ENCODE measurements at places on chromosomes 11 and 22.
A peak's percentile ranks its signal among the peaks of the same experiment; 100 is the strongest.

- peak; percentile 78 for DNase-seq
Measured at GRCh38 chr11:65420979-65421793, 1.4 kb upstream of the NEAT1 start.

- DNase-seq, result peak; percentile 33
Measured at GRCh38 chr22:44383652-44384562, 71.2 kb upstream of the SHISAL1 start.

DNA sequence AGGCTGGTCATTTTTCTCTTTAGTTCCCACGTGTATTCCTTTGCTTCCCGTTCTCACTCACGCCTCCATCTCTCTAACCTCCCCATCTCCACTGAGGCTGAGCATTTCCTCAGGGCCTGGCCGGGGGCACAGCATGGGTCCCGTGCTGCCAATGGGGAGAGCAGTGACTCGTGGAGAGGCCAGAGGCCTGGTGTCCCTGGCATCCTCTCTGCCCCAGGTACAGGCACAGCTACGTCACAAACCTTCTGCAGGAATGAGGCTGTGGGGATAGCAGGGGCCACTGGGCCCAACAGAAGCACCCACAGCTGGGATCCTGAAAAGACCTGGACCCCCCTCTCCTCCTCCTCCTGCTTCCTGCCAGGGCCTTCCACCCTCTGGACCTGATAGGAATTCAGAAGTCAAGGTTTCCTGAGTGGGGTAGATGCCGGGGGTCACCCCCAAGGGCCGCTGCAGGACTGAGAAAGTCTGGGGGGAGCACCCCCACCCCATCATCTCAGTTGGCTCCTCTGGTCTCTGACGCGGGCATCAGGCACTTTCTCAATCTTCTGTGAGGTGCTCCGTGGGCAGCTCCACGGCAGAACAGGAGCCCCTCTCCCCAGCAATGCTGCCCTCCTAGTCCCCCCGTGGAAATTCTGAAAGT, 11.8 kb downstream of the PNPLA5 start:
- DNase-seq, result no peak

DNA sequence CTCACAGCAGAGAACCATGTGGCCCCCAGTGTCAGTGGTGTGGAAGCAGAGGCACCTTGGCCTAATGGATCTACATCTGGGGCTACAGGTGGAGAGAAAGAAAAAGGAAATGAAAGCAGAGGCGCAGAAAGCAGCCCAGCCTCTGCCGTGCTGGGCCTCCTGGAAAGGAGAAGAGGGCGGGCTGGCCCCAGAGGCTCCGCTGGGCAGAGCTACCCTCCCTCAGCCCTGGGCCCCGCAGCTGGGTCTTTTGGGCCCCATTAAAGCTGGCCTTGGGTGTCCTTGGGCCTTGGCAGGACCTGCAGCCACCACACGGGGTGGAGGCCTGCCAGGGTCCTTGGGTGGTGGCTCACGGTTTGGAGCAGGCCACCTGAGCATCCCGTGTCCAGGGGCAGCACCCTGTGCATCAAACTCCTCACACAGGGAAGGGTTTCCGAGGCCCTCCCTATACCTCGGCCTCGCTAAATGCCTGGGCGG, 31.6 kb upstream of the GAL start:
- no peak for DNase-seq

DNA sequence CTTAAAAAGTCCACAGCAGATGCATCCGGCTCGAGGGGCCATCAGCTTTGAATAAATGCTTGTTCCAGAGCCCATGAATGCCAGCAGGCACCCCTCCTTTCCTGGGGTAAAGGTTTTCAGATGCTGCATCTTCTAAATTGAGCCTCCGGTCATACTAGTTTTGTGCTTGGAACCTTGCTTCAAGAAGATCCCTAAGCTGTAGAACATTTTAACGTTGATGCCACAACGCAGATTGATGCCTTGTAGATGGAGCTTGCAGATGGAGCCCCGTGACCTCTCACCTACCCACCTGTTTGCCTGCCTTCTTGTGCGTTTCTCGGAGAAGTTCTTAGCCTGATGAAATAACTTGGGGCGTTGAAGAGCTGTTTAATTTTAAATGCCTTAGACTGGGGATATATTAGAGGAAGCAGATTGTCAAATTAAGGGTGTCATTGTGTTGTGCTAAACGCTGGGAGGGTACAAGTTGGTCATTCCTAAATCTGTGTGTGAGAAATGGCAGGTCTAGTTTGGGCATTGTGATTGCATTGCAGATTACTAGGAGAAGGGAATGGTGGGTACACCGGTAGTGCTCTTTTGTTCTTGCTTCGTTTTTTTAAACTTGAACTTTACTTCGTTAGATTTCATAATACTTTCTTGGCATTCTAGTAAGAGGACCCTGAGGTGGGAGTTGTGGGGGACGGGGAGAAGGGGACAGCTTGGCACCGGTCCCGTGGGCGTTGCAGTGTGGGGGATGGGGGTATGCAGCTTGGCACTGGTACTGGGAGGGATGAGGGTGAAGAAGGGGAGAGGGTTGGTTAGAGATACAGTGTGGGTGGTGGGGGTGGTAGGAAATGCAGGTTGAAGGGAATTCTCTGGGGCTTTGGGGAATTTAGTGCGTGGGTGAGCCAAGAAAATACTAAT, 1.9 kb downstream of the NEAT1 start:
- DNase-seq, result no peak

DNA sequence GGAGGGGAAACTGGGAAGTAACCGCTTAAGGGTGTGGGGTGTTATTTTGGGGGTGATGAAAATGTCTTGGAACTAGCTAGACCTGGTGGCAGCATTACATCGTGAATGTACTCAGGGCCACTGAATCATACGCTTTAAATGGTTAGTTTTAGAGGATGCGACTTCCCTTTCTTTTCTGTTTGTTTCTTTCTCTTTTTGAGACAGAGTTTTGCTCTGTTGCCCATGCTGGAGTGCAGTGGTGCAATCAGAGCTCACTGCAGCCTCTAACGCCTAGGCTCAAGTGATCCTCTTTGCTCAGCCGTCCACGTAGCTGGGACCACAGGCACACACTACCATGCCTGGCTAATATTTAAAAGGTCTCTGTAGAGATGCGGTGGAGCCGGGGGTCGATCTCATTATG, 5.6 kb upstream of the MIAT start:
- DNase-seq, result no peak

DNA sequence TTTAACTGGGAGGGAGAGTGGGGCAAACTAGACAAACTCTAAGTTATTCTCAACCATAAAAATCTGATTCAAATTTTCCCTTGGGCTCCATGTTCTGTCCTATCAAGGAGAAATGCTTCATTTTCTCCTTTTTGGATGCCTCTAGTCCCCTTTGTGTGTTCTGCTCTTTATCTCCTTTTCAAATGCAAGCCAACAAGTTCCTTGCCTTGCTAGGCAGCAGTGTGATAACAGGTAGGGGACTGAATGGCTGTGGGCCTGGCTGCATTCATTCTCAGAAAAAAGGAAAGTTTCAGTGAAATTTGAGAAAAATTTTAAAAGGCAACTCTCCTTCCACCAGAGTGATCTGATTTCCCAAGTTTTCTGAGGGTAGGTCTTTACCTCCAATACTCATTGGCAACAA, 26.9 kb upstream of the MMP8 start:
- no peak for DNase-seq

DNA sequence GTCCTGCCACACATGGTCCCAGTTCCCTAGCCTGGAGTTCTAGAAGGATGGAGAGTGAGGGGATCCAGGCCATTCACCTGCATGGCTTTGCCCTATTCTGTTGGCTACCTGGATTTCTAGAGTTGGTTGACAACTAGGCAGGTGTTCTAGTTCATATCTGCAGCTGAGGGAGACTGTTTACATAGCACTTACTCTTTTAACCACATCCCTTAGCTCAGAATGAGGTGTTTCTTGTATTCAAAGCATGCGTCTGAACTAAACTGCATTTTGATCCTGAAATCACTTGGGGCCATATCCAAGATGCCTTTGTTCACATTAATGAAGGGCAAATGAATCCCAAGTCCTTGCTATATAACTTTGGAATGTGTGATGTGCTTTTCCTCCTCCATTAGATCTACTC, 60.9 kb downstream of the SYT13 start:
- DNase-seq, result no peak

DNA sequence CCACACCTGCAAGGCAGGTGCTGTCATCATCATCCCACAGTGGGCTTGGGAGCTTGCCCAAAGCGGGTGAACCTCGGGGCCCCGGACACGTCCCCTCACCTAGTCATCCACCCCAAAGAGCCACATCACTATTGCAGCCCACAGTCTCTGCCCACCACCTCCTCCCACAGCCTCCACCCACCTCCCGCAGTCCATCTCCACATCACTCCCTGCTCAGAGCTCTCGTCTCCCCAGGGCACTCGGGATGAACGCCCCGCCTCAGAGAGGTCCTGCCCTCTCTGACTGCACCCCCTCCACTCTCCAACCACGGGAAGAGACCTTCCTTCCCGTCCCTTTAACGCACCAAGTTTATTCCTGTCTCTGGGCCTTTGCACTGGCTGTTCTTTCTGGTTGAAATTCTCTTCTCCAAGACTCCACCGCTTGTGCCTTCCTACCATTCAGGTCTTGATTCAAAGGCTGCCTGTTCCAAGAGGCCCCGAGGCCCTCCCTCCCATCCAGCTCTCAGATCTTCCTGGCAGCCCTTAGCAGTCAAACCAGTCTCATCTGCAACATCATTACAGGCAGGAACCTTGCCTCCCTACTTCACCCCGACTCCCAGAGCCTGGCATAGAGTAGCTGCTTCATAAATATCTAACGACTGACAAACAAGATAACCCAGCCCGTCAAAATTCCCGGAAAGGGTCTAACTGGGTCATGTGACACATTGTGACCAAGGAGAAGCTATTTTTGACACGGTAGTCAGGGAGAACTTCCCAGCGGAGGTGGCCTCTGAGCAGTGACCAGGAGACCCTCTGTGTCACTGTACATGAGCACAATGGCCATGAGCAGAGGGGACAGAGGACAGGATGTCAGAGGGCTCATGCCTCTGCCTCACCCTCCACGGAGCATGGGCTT, 11.1 kb downstream of the KCNJ4 start:
- no peak for DNase-seq

- DNase-seq, result no peak
Measured at GRCh38 chr11:105790840-105791239, 181.0 kb downstream of the GRIA4 start.

DNA sequence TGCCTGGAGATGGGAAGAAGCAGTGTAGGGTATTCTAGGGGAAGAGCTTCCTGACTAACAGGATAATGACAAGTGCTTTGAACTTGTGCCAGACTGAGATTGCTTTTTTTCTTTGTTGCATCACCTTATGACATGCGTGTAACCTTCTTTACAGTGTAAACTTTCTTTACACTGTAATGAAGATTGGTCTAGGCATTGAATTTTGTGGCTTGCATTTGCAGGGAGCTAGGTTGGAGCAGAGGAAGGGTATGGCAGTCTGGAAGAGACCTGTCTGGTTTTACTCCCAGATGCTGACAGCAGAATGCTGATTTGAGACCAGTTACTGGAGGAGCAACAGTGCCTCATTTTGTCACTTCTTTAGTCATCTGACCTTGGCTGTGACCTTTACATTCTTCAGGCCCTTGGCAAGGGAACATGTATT, 5.6 kb downstream of the DDB2 start:
- no peak for DNase-seq

DNA sequence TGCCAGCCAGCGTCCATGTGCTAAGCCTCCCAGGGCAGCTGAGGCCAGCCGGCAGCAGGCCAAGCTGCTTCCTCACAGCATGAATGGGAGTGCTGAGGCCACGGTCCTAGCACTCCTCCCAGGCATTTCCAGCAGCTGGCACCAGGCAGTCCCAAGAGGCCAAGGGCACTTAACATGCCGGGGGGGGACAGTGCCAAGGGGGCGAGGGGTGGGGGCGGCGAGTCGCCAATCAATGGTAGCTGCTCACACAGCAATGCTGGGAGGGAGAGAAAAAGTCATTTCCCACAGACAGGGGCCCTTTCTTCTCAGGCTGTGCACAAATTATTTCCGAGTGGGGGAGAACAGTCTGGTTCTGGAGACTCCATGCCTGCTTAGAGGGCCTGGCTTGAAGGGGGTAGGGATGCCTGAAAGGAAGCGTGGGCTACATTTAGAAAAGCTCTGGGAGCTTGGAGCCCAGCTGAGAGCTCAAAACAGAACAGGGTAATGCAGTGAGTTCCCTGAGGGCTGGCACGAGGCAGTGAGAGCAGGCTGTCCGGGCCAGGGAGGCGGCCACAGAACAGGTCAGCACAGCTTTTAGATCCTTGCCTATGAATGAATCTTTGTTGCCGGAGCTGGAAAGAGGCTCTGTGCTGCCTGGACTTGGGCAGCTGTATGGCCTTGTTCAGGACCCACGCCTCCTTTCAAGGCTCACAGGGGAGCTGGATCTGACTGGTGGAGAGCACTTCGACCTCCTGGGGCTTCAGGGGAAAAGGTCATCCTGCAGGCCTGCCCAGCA, 14.4 kb upstream of the TBC1D10A start:
- peak; percentile 94 for DNase-seq

DNA sequence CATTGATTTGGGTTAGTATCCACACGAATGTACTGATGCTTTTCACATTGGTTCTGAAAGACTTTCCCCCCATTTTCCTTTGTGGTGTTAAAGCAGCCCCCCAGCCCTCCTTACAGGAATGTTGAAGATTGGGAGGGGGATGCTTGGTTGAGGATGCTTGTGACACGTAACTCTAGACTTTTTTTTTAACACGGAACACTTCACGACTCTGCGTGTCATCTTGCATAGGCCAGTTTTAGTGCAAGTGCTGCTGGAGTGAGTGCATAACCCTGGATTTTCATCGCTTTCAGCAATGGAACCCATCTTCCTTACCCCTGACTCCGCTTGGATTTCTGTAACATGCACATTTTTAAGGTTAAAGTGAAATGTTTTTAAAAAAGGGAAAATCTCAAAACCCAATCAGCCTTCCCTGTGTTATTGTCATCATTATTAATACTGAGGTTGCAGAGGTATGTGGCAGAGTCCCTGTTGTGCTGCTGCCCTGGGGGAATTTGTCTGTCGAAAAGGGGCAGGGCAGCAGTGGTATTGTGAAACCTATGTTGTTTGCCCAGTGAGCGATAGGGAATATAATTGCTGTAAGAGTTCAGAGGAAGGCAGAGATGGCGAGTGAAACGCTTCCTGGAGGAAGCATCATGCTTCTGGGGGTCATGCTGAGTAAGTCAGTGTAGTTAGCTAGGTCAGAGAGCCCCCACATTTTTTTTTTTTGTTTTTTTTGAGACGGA, 12.1 kb downstream of the CECR2 start:
- DNase-seq, result no peak

- no peak for DNase-seq
Measured at GRCh38 chr22:19132153-19132552, 1.0 kb downstream of the TSSK2 start.

GRCh38 chr22:32849501-32849900, 48.0 kb downstream of the TIMP3 start:
- DNase-seq, result no peak

DNA sequence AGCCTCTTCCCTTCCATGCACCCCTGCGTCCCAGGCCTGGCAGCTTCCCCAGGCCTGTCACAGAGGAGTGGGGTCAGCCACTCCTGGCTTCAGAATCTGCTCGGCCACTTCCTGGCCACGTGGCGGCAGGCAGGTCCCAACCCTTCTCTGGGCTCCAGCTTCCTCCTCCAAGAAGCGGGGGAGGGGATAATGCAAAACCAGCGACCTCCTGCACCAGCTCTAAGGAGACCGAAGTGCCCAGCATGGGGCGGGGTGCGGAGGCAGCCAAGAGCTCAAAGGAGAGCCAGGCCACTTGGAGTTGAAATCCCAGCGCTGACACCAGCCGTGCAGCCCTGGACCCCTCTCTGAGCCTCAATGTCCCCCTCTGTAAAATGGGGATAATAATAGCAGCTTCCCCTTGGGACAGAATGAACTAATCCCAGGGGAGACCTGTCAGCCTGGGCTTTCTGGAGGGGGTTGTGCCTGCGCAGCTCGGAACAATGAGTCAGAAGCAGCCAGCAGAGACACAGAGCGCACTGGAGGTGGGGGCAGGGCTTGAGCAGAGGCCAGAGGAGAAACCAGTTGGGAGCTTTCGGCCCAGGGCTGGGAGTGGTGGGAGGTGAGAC, 22.8 kb upstream of the PICK1 start:
- peak; percentile 82 for DNase-seq

- no peak for DNase-seq
Measured at GRCh38 chr11:121037016-121037415, 13.1 kb downstream of the TBCEL start.
